ENCODE measurements at places on chromosomes 5 and 9.

GRCh38 chr9:33676746-33677505 lies 118.4 kb upstream of the PRSS3 start:
- no peak for DNase-seq

- DNase-seq = no peak
Observed at GRCh38 chr9:133540698-133541025, 6.2 kb downstream of the ADAMTSL2 start.

DNA sequence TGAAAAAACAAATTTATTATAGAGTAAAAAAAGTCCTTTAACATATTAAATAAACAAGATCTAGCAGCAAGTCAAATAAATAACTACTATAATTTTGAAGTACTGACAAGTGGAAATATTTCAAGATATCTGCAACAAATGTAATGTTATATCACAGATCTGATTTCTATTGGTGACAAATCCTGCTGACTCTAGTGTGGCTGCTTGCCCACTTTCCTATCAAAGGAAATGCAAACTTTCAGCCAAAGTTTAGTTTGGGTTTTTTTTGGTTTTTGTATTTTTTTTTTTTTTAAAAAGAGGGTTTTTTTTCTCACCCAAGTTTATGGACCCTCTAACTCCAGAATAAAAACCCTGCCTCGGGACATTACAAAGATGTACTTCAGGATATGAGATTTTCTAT lies 12.9 kb downstream of the ADRA1B start:
- DNase-seq = no peak

- no peak for DNase-seq
Observed at GRCh38 chr5:93141969-93142368, 439.1 kb downstream of the NR2F1-AS1 start.

DNA sequence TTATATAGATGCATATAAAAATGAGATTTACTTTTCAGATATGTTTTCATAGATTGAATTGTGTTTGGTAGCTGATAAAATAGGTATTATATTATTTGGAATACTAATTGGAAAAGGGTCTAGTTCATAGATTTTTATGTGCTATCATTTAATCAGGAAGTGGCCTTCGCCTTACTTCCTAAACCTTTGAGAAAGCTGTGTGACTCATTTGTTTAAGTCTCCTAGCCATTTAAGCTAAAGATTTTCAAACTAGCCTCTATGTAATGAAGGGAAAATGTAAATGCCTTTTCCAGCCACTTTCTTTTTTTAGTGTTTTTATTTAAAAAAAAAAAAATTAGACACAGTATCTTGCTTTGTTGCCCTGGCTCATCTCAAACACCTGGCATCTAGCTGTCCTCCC lies 97.5 kb downstream of the DMXL1 start:
- no peak for DNase-seq

- DNase-seq = no peak
Observed at GRCh38 chr5:122896598-122897282, 51.3 kb downstream of the SNX24 start.

GRCh38 chr5:178542455-178542854 lies 47.7 kb downstream of the COL23A1 start:
- DNase-seq = no peak

GRCh38 chr5:143648696-143649095 lies 163.3 kb upstream of the HMHB1 start:
- no peak for DNase-seq

DNA sequence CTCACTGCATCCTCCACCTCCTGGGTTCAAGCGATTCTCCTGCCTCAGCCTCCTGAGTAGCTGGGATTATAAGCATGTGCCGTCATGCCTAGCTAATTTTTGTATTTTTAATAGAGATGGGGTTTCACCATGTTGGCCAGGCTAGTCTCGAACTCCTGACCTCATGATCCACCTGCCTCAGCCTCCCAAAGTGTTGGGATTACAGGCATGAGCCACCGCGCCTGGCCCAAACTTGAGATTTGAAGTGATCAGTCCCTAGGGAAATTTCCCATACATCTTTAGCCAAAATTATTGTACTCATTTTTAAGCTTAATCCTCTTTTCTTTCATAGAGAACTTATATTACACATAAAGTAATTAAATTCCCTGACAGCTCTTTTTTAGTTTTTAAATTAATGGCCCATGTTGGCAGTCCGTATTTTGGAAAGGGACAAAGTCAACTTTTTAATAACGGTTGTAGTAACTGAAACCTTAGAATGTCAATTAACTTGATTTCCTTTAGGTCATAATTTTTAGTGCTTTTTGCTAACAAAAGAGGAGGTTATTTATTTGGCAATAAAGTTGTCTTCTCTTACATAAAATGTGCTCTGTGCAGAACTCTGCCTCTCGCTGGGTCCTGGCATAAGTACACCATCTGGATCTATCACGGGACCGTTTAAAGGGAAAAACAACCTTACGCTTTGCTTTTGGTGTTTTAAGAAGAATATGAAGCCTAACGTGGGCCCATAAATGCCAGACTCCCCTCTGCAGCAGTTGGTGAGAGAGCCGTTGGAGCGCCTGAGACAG lies 142.3 kb upstream of the OTULINL start:
- DNase-seq = no peak

- no peak for DNase-seq
Observed at GRCh38 chr9:121972501-121972981, 120.6 kb downstream of the TTLL11 start.

DNA sequence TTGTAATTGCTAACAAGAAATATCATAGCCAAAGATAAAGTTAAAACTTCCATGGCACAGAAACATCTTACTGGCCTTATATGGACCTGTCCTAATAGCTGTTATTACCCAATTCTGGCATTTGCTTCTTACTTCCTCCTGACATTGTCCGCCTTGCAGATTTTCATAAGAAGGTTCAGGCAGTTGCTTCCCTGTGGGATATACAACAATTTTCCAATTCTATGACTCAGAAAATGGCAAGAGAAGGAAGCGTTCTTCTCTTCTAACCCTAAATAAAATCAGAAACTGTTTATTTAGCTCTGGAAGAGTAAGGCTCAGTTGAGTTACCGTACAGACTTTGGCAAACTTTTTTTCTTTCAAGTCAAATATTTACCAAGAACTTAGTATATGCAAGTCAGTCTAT lies 1.7 kb downstream of the PRKAA1 start:
- no peak for DNase-seq

- DNase-seq = no peak
Observed at GRCh38 chr9:123339666-123340510, 16.1 kb upstream of the CRB2 start.

DNA sequence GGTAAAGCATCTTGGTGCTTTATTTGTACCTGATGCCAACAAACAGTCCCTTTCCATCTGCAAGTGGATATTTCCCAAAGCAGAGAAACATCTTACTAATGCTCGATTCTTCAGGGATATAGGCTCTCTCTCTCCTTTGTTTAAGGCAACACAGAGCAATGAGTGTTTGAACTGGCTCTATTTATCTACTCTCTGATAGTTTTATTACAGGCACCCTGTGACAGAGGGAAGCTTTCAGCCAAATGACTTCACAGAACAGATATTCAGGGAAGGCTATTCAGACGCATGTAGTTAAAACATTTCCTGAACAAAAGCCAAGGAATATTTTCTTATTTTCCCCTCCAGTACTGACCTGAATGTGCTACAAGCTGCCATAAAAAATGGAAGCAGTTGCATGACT lies 141.8 kb downstream of the YIPF5 start:
- no peak for DNase-seq

DNA sequence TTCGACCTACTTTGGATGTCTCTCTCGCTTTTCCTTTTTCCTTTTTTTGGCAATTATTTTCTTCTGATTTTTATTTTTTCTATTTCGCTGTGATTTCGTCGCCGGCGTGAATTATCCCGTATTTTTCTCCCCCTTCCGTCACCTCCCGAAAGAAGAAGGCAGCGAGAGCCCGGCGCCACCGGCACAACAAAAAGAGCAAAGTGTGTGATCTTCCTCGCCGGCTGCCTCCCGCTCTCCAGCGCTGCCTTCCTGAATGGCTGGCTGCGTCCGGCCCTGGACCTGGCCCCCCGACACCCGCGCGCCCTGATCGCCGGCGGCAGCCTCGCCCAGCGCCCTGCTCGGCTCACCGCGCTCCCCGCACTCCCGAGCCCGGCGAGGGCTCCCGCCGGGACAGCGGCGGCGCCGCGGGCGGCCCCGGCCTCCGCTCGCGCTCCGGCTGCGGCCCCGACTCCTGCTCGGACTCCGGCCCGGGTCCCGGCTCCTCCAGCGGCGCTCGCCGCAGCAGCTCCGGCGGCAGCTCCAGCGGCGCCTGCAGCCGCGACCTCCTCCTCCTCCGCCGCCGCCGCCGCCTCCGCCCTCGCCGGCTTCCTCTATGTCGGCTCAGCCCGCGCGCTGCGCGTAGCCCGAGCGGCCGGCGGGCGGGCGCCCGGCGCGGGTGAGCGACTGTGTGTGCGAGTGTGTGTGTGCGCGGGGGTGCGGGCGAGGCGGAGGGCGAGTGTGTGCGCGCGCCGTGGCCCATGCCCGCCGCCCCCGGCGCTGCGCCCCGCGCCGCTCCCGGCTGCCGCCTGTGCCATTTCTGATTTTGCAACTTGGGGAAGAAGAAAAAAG lies 960 bp downstream of the NR2F1 start:
- DNase-seq = no peak

GRCh38 chr5:167966979-167967378 lies 324.5 kb upstream of the WWC1 start:
- no peak for DNase-seq

DNA sequence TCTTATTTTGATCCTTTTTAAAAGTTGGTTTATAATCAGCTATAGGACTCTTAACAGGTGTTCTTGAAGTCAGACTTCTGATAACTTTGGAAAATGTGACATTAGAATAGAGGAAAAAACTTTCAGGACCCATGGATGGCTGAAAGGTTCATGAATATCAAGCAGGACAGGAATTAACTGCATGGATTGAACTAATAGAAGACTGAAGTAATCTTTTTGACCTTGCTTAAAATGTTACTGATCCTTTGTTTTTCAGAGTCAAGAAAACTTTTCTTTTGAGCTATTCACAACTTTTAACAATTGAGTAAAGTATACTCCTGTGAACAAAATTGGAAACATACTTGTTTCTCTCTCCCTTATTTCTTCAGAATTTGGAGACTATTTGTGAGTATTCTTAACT lies 79.2 kb downstream of the PLK2 start:
- DNase-seq = no peak

DNA sequence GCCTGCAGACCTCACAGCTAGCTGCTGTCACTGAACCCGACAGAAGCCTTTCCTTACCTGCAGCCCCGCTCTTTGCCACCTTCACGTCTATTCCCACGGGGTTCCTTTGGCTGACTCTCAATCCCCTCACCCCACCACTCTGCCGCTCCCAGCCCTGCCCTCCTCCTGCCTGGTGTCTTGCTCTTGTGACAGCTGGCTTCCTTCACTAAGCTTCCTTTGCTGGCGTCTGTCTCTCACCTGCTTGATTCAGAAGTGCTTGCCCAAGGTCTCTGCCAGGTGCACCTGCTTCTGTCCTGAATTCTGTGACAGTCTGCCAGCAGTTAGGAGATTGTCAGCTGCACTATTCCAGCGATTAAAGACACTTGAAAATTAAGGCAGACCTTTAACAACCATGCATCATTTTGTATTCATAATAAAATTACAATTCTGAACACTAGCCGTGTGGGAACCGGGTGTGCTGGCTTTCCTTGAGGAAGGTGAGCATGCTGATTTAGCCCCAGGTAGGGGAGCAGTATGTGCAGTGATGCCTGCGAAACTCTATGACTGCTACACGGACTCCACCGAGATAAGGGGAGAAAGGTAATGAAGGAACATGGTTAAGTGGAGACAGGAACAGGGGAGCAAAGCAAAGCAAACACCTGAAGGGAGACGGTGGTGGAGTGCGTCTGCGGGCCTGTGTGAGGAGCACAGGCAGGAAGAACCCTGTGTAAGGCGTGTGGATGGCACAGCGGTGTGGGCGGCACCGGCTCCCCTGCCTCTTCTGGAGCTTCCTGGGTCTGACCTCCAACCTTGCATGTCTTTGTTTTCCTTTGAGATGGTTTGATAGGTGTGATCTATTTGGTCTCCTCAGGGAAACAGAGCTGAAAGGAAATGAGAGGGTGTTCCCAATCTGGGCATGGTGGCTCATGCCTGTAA lies 80.1 kb upstream of the CACNA1B start:
- DNase-seq = no peak

GRCh38 chr9:114583371-114584155 lies 4.0 kb upstream of the ATP6V1G1 start:
- DNase-seq = no peak

- DNase-seq = no peak
Observed at GRCh38 chr5:175894793-175895192, 23.4 kb downstream of the CPLX2 start.

GRCh38 chr5:68067291-68067690 lies 148.3 kb upstream of the PIK3R1 start:
- DNase-seq = no peak

DNA sequence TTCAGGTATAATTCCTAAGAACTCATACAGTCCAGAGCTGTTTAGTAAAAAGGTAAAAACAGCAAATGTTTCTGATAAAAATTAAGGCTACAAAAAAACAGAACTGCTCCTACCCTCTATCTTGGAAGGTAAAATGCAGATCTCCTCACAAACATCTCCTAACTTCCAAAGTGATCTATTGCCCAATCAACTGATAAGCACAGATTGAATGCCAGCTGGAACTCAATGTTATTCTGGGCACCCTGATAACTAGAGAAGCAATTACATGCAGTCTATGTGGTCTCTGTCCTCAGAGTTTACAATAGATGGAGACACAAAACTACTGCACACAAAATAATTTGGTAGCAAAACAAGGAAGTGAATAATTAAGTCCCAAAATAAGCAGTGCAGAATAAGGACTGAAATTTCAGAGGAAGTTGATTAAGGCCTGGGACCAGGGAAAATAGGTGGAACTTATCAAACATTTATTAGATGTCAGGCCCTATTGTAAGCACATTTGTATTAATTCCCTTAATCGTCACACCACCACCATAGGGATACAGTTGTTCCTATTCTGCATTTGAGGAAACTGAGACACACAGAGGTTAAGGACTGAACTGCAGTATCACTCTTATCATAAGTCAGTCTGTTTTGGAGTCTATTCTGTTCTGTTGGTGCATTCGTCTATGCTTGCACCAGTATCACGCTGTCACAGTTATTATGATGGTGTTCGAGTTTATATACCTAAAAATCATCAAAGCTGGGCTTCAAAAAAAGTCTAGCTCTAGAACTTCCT lies 102.2 kb upstream of the TARS1 start:
- no peak for DNase-seq

- DNase-seq = no peak
Observed at GRCh38 chr5:100406640-100407039, 128.5 kb upstream of the FAM174A start.

- DNase-seq = no peak
Observed at GRCh38 chr9:83959061-83959460, 21.0 kb downstream of the HNRNPK start.

GRCh38 chr9:4223312-4223833 lies 76.5 kb downstream of the GLIS3 start:
- no peak for DNase-seq

GRCh38 chr9:90720621-90721265 lies 78.1 kb upstream of the DIRAS2 start:
- DNase-seq = no peak

GRCh38 chr9:124386201-124386600 lies 29.0 kb downstream of the PSMB7 start:
- DNase-seq = no peak

Measured in activated CD4-positive, CD25-positive, alpha-beta regulatory T cell (primary cell).